ENCODE measurements at places on chromosomes 5 and 9.
A peak's percentile ranks its signal among the peaks of the same experiment; 100 is the strongest.

- no peak for DNase-seq
Observed at GRCh38 chr9:112316258-112316943, 17.0 kb downstream of the PTBP3 start.

DNA sequence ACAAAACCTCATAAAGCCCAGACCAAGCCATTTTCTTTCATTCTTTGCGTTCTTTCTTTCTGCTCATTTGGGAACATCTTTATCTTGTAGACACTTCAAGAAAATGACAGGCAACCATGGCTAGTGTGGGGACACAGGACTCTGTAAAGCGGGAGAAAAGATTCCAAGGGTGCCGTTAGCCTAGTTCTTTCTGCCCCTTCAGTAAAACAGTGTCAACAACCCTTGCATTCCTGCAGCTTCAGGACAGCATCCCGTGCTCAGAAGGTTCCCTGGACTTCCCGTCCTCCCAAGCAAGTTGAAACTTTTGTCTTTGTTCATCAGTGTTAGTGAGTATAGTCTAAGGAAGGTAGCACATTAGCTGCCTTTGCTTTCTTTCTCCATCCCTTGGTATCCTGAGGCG, 41.9 kb downstream of the TAS2R1 start:
- DNase-seq = no peak

GRCh38 chr5:160923411-160923810, 71.4 kb upstream of the ATP10B start:
- DNase-seq = no peak

DNA sequence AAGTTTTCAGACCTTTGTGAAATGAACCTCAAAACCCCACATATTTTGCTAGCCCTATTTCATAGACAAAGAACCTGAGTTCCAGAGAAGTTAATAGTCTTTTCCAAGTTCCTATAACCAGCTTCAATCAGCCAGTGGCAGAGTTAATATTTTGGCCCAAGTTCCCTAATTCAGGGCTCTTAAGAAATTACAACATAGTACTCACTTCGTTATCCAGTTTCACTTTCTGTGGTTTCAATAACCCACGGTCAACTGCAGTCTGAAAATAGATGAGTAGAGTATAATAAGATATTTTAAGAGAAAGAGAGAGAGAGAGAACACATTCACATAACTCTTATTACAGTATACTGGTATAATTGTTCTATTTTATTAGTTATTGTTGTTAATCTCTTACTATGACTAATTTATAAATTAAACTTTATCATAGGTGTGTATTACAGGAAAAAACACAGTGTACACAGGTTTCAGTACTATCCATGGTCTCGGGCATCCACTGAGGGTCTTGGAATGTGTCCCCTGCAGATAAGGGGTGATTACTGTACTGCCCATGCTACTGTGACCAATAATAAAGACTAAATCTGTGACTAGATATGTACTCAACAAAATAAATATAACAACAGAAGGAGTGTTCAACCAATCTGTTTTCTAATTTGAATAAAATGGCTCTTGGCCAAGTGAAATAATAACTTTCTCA, 9.3 kb upstream of the MYOT start:
- DNase-seq = no peak

DNA sequence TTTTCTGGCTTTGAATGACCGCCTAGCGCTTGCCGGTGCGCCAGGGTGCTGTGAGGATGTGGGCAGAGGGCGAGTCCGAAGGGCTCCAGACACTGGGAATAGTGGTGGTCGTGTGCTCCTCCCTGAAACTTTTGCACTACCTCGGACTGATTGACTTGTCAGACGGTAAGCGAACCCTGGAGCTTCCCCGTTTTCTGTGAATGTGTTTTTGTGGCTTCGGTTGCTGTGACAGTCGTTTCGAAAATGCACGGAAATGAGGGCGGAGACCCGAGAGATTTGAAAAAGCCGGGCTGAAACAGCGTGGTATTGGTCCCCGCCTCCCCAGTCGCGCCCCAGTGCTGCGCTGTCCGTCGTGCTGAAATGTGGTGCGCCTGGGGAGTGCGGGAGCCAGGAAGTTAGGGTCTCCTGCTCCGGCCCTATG, 102.5 kb upstream of the GABRP start:
- DNase-seq = no peak

- DNase-seq = no peak
Observed at GRCh38 chr9:69454321-69454720, 129.3 kb downstream of the ENTREP1 start.

DNA sequence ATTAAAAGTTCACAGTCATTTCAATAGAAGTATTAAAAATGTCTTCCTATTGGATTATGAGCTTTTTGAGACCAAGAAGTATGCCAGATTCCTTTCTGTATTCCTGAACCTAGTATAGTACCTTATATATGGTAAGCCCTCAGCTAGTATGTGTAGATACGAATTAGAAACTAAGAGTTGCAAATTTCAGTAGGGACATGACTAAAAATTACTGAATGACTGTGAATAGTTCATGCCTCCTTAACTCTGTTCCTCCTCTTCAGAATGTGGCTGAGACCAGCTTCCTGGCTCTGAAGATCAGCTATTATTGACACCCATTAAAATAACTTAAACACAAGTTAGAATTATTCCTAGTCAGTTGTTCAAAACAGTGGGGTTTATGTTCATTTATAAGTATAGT, 19.7 kb downstream of the KDM3B start:
- DNase-seq = no peak

- DNase-seq = no peak
Observed at GRCh38 chr5:39376293-39376714, 12.0 kb upstream of the C9 start.

DNA sequence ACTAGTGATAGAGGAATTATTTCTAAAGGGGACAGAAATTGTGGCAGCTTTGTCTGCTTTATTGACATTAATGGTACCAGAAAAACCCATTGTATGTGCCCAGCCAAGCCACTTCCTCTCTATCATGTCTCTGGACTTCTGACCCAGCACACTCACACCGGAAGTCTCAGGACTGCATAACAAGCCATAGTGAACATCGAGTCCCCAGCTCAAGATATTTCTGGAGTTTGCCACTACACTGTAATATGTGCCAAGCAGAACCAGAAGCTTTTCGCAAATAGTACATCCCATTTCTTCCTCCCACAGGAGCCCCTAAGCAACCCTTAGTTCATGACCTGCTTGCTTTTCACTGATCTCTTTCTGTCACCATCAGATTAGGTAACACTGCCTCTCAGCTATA, 187.4 kb upstream of the GHR start:
- DNase-seq = no peak

DNA sequence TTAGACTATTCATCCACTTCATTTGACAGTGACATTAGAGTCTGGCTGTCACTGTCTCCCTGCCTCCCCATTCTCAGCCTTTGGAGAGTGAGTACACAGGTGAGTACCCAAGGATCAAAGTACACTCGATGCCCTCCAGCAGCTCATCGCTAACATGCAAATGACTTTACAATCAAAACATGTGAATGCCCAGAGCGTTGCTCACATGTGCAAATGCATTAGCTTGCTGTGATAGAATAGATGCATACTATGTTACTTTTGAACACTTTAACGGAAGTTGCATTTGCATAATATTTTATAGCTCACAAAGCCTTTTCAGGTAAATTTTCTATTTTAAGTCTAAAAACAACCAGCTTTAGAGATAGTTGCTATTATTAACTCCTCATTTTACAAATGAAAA, 107.6 kb downstream of the SYK start:
- DNase-seq = no peak

GRCh38 chr9:125470767-125471580, 209.3 kb downstream of the GAPVD1 start:
- no peak for DNase-seq

GRCh38 chr5:124876983-124877382, 130.5 kb upstream of the ZNF608 start:
- no peak for DNase-seq

- DNase-seq = no peak
Observed at GRCh38 chr5:174008922-174009321, 20.0 kb downstream of the C5orf47 start.

DNA sequence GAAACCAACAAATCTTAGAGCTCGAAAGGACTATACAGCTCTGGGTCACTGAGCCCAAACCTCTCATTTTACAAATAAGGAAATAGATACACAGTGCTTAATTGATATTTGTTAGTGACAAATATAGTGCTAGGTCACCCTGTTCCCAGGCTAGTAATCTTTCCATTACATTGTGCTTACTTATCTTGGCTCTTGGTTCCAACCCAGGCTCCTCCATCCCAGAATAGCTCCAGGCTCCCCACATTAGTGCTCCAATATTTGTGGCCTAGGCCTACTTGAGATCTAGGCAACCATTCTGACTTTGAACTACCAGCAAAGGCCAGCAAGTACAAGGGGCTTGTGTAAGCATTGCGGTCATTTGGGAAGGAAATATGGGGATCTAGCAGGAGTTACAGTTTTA, 21.7 kb upstream of the SUB1 start:
- no peak for DNase-seq

DNA sequence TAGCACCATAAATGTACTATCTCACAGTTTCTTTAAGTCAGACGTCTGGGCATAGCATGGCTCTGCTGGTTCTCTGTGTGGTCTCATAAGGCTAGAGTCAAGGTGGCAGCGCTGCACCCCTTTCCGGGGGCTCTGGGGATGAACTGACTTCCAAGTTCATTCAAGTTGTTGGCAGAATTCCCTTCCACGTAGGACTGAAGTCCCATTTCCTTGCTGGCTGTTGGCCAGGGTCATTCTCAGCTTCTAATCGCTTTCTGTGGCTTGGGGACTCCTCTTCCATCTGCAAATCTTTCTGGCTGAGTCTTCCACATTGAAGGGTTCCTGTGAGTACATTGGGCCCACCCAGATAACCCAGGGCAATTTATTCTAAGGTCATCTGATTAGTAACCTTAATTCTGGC, 211.0 kb downstream of the AGTPBP1 start:
- no peak for DNase-seq

- DNase-seq = no peak
Observed at GRCh38 chr5:22908129-22908528, 55.0 kb upstream of the CDH12 start.

DNA sequence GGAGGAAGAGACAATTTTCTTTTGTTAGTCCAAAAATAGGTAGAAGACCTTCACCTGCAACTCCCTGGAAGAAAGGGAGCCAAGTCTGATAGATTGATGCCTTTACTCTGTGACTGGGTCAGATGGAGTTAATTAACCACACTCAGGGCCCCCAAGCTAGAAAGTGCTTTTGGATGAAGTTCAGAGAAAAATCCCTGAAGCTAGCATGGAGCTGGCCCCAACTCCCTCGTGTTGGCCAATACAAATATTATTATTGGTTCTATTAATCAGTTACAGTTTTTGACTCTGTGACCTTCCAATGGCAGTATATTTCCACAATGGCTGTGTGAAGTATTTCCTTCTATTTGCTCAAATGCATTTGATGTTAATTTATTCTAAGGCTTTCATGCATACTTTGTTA, 1753.5 kb downstream of the EFNA5 start:
- DNase-seq = no peak

GRCh38 chr5:78760366-78760765, 111.8 kb upstream of the LHFPL2 start:
- no peak for DNase-seq

- DNase-seq = no peak
Observed at GRCh38 chr5:26329562-26330189, 708.7 kb downstream of the CDH9 start.

- no peak for DNase-seq
Observed at GRCh38 chr9:70058569-70059116, 15.0 kb downstream of the MAMDC2 start.

- no peak for DNase-seq
Observed at GRCh38 chr9:75071530-75072122, 16.3 kb downstream of the NMRK1 start.

DNA sequence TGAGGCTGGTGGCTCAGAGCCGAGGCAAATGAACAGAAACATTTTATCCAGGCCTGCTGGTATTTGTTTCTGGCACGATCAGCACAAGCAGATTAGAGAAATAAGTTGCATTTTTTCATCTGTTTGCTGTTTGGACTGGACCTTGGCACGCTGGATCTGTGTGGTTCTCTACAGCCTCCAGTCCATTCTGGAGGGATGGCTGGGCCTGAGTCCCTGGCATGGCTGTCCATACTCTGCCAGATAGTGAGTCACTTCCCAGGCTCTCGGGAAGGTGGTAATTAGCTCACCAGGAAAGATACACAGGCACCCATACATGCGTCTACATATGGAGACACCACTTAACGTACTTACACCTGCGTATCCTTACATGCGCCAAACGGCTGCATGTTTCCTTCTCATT, 78.6 kb downstream of the SPRY4 start:
- DNase-seq = no peak

GRCh38 chr9:113875459-113876150, 504 bp upstream of the ZNF618 start:
- DNase-seq = no peak

- no peak for DNase-seq
Observed at GRCh38 chr5:157541447-157542118, 34.0 kb downstream of the ADAM19 start.

DNA sequence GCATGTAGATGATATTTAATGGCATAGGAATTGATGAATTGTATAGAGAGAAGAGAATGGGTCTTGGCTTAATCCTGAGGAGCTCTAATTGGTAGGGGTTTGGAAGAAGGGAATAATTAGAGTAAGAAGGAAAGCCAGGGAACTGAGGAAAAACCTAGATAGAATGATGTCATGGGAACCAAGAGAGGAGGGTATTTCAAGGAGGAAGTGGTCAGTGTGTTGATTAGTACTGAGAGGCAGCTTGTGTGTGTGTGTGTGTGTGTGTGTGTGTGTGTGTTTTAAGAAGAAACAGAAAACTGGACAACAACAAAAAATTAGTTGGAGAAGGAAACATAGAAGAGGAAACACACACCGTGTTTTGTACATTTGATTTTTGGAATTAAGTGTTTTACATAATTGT, 42.8 kb downstream of the MAST4 start:
- DNase-seq = no peak

- DNase-seq = no peak
Observed at GRCh38 chr5:96649251-96649662, 12.9 kb upstream of the CAST start.

DNA sequence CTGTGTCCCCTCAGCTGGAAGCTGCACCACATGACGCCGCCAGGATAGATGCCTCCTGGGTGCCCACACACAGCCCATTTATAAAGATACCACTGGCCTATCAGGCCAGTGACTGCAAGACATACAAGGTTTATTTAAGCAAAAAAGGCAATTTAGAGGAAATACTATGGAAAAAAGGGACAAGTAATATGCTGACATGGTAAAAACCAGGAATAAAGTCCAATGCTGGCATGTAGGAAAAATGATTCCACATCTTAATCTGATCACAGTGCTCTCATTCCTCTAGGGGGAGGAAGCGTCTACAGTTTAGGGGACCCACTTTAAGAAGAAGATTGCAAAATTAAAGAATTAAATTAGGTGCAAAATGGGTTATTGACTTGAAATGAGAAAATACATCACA, 80.1 kb downstream of the ZNF354C start:
- DNase-seq = no peak

GRCh38 chr9:38008168-38009034, 60.6 kb downstream of the SHB start:
- no peak for DNase-seq

GRCh38 chr5:95858661-95859595, 36.4 kb upstream of the GLRX start:
- peak; percentile 69 for DNase-seq
